Left colon (tissue), 2 donors: ENCODE measurements at places on chromosomes 11 and 22. TPM values are rescaled to one million over a fixed set of nuclear protein-coding genes. Genes with fewer than 3 reads are reported as not detected.

The SCT gene
- not detected for total RNA-seq

The ZBED4 gene
- total RNA-seq, result 16.9 TPM

The INPP5J gene
- 34.4 TPM for total RNA-seq

The RIMBP3B gene
- total RNA-seq, result not detected

The POTEH gene
- total RNA-seq, result not detected

The TMEM41B gene
- total RNA-seq, result 58.0 TPM

The NOX4 gene
- 0.46 TPM for total RNA-seq

The GLYAT gene
- total RNA-seq, result not detected

The KCNJ4 gene
- not detected for total RNA-seq

The MUC6 gene
- total RNA-seq, result not detected

The C11orf42 gene
- total RNA-seq, result not detected

The FGF3 gene
- not detected for total RNA-seq

GRCh38 chr22:46046299-46046685 is 69.3 kb upstream of the WNT7B start:
- DNase-seq, result no peak

- DNase-seq, result peak; percentile 9
Measured at GRCh38 chr11:76524919-76525318, 80.1 kb downstream of the EMSY start.

DNA sequence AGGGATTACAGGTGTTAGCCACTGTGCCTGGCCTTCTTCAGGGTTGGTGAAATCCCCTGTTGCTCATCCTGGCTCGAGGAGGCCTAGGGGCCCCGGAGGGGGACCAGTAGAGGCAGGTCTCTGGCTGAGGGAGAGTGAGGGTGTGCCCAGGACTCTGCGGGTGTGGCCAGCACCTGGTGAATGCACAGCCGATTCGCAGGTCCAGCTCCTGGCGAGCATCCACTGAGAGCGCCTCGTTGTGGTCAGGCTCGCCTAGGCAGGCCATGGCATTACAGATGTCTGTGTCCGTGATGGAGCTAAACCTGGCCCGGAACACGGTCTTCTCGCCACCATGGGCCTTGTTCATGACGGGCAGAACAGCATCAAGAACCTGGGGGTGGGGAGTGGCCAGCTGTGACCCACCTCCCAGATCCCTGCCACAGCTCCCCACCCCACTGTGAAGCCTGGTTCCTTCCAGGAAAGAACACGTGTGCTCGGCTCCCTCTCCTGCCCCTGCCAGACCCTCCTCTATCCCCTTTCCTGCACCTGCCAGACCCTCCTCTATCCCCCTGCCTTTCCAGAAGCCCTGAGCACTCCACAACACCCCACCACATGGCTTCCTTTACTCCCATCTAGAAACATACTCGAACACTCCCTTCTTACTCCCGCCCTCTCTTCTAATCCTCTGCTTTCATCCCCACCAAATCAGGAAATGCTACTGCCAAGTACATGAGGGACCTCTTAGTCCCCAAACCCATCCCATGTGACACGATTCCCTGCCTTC is 12.4 kb downstream of the TOP3B start:
- no peak for DNase-seq

DNA sequence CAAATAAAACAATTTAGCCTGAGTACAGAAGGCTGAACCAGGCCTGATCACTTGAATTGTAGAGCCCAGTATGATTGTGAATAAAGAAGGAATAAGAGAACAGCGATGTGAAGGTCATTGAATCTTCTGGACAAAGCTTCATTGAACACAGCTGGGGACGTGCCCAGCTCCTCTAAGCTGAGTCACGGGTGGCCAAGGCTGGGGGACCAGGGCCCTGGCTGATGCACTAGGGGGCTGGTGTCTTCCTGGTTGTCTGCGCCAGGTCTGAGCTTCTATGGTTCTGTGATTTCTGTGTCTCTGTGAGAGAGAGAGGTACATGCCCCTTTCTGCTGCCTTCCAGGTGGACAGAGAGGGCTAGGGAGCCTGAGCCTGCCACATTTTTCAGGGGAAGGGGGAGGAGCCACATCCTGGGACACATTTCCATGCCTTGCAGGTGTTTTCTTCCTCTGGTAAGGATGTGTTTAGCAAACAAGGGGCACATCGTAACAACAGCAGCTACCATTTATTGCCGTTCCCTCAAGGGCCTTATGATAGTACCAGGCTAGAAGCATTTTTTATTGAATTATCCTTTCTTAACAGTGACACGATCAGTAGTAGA is 135.7 kb downstream of the C11orf91 start:
- no peak for DNase-seq

DNA sequence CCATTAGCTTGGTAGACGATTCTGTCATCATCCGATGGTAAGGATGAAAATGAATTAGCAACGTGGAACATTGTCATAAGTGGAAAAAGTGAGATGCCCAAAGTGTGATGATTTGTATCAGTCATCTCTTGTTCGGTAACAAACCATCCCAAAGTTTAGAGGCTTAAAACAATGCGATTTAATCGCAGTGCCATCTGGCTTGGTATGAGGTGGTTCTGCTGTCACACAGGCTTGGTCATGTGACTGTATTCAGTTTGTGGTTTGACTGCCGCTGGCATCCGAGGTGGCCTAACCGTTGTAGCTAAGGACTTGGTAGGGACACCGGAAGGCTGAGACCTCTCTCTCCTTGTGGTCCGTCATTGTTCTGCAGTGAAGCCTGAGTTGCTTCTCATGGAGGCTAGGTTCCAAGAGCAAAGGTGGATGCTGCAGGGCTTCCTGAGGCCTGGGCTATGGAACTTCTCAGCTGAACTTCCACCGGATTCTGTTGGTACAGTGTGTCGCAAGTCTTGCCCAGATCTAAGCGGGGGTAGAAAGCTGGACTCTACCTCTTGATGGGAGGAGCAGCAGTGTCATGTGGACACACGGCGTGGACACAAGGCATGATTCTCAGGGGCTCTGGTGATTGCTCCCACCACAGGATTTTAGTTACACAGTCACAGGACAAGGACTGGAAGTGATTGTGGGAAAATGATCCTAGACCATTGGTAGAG is 36.3 kb downstream of the BCR start:
- no peak for DNase-seq

DNA sequence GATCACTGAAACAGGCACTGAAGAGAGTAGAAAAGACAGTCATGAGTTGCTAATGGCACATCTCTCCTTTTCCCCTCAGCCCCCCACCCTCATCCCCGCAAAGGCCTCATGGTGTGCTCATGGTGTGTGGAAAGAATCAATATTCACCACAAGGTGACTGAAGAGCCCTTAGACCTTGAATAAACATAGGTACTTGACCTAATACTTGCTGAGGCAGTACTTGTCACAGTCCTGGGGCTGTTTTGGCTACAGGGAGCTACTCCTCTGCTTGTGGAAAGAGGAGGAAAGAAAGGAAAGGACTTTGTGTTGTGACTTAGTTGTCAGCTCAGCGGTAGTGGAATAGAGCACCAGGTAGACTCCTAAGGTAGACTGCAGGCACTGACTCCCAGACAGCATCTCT is 537.8 kb upstream of the CCDC179 start:
- DNase-seq, result no peak

DNA sequence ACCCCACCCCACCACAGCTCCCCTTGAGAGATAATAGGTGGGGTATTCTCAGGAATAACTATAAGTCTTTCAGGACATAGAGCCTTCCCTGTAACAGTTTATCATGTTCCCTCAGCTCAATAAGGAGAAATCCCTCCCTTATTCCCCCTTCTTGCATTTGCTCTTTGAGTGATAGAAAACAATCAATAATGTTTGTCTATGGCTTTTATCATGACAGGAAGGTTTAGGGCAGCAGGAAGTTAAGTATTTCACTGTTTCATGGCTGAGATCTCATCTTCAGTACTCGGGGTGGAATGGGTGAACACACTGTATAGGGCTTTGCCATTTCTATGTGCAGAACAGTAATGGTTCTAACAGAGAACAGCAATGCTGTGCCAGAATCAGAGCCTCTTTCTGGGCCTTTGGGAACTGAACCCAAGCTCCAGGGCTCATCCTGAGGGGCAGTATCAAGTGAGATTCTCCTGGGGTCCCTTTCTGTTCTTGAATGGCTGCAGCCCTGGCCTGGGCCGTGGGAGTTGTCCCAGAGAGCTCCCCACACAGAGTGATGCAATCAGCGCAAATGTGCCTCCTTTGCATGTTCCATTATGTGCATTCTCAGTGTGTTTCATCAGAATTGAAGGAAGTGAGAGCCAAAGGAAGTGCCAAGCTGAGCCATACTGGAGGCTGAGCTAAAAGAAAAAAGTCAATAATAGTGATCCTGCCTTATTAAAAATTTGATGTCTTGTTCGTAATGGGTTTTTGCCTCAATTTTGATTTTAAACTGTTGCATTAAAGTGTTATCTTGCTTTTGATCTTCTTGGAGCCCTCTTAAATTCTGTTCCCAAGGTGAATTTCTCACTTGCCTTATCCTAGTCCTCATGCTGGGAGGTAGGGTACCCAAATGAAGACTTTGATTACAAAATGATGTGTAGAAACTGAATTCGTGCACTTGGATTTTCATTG is 2.9 kb upstream of the CYP2R1 start:
- peak; percentile 41 for DNase-seq

- DNase-seq, result no peak
Measured at GRCh38 chr11:76140912-76141574, 65.3 kb downstream of the WNT11 start.

GRCh38 chr11:117670924-117671323 is 126.1 kb downstream of the DSCAML1 start:
- no peak for DNase-seq

DNA sequence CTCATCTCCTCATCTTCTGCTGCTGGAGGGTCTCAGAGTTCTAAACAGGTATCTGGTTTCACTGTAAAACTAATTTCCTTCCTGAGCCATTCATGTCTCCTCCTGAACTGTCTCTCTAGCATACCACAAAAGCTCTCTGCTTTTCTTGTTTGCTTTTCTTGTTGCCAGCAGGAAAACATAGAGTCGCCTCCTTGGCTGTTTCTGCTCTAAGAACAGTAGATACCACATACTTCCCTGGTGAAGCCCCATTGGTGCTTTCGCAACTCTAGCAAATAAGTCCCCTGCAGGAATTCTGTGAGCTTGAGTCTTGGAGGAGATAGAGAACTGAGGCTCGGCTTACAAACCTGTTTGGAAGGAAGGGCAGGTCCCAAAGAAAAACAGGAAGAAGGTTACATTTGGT is 7.0 kb downstream of the DIXDC1 start:
- DNase-seq, result no peak

- no peak for DNase-seq
Measured at GRCh38 chr11:23988381-23989006, 508.4 kb upstream of the LUZP2 start.

- DNase-seq, result no peak
Measured at GRCh38 chr11:15655552-15655951, 540.8 kb downstream of the INSC start.

- no peak for DNase-seq
Measured at GRCh38 chr11:128902515-128903066, 11.4 kb downstream of the KCNJ5 start.
